Fibroblast of skin of back (primary cell): ENCODE measurements at places on chromosomes 16 and 17.
A peak's percentile ranks its signal among the peaks of the same experiment; 100 is the strongest.

GRCh38 chr17:846901-847843 lies 65.0 kb downstream of the MRM3 start:
- DNase-seq: peak; percentile 84

DNA sequence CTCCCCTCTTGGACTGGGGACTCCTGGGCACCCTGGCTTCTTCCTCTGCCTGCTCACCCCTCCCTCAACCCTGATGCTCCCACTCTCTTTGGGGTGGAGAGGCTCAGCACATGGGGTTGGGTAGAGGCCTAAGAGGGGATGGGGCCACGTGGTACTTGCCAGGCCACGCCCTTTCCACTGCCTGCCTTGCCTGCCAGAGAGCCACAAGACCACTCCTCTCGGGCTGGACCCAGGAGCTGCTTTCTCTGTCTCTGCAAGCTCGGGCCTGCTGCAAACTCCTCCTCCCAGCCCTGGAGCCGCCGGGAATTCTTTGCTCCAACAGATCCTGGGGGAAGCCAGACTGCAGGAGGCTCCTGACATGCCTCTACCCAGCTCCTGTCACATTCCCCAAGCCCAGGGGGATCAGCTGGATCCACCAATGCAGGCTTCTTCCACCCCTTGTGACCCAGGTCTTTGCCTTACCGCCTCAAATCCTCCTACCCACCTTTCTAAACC lies 11.8 kb downstream of the DLX4 start:
- no peak for DNase-seq

- DNase-seq: no peak
Measured at GRCh38 chr17:5282642-5283217, 646 bp downstream of the RABEP1 start.

- DNase-seq: peak; percentile 31
Measured at GRCh38 chr17:9932491-9932890, 27.4 kb upstream of the RCVRN start.

- DNase-seq: peak; percentile 97
Measured at GRCh38 chr17:17663160-17664063, 17.8 kb upstream of the RAI1 start.

DNA sequence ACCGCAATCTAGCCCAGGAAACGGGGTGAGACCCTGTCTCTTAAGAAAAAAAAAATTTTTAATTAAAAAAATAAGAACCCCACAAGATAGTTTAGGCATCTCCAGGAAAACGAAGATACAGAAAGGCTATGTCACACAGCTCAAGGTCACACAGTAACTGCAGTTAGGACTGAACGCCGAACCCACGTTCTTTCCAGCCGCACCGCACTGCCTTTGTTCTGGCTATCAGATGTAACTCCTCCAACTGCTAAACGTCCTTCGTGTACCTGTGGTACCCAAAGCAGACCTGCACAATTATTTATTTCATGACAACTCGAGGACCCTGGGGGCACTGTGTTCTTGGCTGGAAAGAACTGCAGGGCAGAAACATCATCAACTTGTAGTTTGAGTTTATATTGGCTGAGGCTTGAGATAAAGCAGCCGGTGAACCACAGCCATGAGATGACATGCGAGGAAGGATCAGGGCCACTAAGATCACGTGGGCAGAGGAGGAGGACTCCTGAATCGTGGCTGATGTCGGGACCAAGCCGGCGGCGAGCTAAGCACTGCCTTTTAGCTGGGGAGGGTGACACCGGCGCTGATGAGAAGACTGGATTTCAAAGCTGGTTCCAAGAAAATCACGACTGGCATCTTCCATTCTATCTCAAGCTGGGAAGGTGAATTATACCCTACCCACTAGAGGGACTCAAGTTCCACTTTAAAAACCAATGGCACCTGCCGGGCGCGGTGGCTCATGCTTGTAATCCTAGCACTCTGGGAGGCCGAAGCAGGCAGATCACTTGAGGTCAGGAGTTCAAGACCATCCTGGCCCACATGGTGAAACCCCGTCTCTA lies 20.7 kb upstream of the MNT start:
- DNase-seq: no peak

- peak; percentile 45 for DNase-seq
Measured at GRCh38 chr16:17368446-17368845, 102.3 kb downstream of the XYLT1 start.

GRCh38 chr16:51326131-51326856 lies 175.2 kb upstream of the SALL1 start:
- peak; percentile 56 for DNase-seq

- no peak for DNase-seq
Measured at GRCh38 chr17:35878361-35878760, 1.8 kb downstream of the CCL5 start.

- DNase-seq: no peak
Measured at GRCh38 chr17:41818024-41818423, 5.2 kb downstream of the FKBP10 start.

- DNase-seq: no peak
Measured at GRCh38 chr16:23902748-23903414, 67.1 kb downstream of the PRKCB start.

DNA sequence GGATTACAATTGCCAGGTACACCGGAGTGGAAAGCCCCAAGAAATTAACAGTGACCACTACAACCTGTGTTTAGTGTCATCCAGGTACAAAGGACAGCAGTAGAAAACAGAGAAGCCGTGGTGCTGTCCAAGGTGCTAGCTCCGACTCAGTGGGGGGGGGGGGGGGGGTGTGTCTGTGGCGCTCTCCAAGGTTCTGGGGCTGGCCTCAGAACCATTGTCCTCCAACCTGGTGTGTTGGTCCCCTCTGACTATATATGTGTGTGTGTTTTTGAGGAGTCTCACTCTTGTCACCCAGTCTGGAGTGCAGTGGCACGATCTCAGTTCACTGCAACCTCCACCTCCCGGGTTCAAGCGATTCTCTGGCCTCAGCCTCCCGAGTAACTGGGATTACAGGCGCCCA lies 5.8 kb upstream of the ZNF23 start:
- peak; percentile 39 for DNase-seq

GRCh38 chr17:73616120-73616872 lies 27.9 kb downstream of the SDK2 start:
- no peak for DNase-seq

DNA sequence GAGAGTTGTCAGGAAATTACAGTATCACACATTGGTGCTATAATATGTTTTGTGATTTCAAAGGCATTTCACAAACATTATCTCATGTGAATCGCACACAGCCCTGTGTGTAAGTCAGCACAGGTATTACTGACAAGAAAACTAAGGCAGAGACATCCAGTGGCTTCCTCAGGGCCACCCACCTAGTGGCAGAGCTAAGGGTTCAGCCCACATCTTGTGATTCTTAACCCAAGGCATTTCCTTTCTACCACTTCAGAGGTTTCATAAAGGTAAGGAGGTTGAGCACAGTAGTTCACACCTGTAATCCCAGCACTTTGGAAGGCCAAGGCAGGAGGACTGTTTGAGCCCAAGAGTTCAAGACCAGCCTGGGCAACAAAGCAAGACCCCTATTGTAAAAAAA lies 58.2 kb downstream of the STX8 start:
- DNase-seq: no peak

GRCh38 chr16:86891631-86892030 lies 313.3 kb downstream of the FOXL1 start:
- DNase-seq: no peak

GRCh38 chr16:53952215-53953208 lies 248.6 kb downstream of the FTO start:
- DNase-seq: peak; percentile 15

GRCh38 chr17:27333410-27333980 lies 39.6 kb downstream of the WSB1 start:
- no peak for DNase-seq

GRCh38 chr17:78130437-78131101 lies at the start of gene TMC8:
Gene TMC8 (plus strand): TSS chr17:78130771. CDS start chr17:78131589, 818 bp downstream.
- no peak for DNase-seq

DNA sequence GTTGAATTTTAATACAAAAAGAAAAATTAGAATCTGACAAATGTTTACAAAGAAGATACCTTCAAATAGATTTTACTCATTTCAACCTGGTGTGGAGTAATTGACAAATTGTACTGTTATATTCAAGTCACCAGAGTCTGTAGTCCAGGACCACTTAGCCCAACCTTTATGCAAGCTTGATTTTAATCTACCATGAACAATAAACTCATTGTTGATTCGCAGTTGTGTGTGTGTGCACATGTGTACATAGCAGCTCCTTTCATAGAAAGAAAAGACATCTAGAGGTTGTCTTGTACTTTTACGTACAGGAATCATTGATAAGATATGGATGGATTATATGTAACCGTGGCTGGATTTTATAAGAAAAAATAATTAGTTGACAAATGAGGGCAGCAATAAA lies 20.7 kb upstream of the LRRC37A start:
- no peak for DNase-seq

- DNase-seq: no peak
Measured at GRCh38 chr17:21113716-21114115, 13.0 kb upstream of the DHRS7B start.

GRCh38 chr17:60819447-60820130 lies 141.9 kb downstream of the BCAS3 start:
- no peak for DNase-seq

DNA sequence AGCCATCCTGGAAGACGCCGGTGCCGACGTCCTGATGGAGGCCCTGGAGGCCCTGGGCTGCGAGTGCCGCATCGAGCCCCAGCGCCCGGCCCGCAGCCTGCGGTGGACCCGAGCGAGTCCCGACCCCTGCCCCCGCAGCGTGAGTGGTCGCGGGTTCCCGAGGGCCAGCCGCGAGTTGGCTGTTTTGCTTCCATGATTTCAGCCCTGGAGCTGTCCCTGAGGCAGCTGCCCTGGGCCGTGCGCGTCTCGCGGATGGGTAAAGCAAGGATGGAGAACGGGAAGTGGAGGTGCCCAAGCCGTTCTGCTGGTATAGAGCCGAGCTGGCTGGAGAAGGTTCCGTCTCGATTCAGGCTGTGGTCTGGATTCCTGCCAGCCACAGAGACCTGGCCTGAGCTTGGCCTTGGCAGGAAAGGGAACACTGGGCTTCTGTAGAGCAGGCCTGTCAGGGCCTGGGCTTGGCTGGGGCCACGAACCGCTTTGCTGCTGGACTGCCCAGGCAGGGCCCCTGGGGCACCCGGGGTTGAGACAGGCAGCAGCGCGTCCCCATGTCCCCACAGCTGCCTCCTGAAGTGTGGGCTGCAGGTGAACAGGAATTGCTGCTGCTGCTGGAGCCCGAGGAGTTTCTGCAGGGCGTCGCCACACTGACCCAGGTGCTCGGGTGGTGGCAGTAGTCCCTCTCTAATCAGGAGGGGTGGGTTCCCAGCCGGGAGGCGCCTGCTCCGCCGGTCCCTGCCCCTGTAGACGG lies 941 bp upstream of the MRPS34 start:
- no peak for DNase-seq

GRCh38 chr16:26765087-26765486 lies 301.6 kb upstream of the C16orf82 start:
- DNase-seq: peak; percentile 2

- DNase-seq: no peak
Measured at GRCh38 chr17:29159306-29159860, 20.8 kb downstream of the MYO18A start.

- peak; percentile 44 for DNase-seq
Measured at GRCh38 chr17:48127371-48128051, 19.9 kb downstream of the SNX11 start.

DNA sequence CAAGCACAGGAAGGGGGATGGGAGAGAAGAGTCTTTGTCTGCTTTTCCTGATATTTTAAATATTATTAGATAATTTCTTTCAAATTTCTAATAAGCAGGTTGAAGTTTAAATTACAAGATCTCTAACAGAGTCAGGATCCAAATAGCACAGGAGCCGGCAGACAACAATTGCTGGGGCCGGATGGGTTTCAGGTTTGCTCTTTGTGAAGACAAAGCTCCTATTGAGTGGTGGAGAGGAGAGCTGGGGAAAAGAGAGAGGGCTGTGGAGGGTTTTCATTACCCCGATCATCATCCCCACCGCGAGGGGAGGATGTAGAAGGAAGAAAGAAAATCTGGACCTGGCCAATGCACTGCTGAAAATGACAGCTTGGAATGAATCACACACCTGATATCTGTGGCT lies 197.3 kb downstream of the SOX9 start:
- DNase-seq: no peak

GRCh38 chr16:57092786-57093411 lies 516 bp downstream of the CPNE2 start:
- DNase-seq: peak; percentile 33

- no peak for DNase-seq
Measured at GRCh38 chr16:10995565-10995964, 51.2 kb downstream of the CLEC16A start.

DNA sequence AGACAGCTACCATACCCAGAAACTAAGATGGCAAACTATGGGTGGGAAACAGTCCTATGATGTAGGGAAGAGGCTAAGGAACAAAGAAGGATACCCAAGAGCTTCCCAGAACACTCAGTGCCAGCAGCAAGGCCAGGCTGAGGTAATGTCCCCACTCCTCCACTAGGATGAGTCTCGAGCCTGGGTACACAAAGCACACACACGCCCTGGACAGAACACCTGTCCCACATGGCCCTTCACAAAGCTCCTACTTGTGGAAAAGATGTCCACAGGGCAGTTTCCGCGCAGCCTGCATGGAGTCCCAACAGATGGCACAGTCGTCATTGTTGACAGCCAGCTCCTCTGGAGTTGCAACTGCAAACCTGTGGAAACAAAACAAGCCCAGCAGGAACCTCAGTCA lies 23.9 kb downstream of the AMFR start:
- DNase-seq: no peak

DNA sequence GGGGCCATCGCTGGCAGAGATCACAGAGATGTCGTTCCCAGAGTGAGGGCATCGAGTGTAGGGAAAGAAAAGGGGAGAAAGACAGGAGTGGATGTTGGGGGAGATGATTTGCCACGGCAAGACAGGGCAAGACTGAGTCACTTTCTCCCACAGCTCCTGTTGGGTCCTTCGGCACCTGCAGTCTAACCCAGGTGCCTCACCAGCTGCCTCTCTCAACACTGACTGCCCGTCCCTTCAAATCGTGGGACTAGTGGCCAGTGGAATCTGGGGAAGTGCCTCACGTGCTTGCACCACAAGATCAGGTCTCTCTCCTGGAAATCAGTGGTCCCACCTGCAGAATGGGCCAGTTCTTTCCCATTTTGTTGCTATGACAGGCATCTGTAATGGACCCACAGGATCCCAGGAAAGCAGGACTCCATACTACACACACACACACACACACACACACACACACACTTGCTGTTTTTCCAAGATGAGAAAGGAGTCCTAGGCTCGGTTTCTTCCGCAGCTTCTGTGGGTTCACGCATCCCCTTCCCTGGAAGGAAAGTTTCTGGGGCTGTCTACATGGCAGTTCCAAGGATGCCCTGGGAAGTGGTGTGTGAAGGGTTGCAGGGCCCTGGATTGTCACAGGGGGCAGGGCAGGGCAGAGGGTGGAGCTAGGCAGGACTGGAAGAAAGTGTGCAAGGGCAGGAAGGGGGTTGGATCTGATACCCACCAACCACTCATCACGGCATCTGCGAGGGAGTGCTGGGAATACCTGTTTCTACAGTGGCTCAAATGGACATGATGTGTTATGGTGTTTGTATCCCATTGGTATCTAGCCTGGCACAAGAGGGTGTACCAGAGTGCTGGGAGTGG lies 10.2 kb upstream of the CBX8 start:
- DNase-seq: no peak
